ENCODE measurements at places on chromosomes 13 and 19. TPM values are rescaled to one million over a fixed set of nuclear protein-coding genes. Genes with fewer than 3 reads are reported as not detected.

DNA sequence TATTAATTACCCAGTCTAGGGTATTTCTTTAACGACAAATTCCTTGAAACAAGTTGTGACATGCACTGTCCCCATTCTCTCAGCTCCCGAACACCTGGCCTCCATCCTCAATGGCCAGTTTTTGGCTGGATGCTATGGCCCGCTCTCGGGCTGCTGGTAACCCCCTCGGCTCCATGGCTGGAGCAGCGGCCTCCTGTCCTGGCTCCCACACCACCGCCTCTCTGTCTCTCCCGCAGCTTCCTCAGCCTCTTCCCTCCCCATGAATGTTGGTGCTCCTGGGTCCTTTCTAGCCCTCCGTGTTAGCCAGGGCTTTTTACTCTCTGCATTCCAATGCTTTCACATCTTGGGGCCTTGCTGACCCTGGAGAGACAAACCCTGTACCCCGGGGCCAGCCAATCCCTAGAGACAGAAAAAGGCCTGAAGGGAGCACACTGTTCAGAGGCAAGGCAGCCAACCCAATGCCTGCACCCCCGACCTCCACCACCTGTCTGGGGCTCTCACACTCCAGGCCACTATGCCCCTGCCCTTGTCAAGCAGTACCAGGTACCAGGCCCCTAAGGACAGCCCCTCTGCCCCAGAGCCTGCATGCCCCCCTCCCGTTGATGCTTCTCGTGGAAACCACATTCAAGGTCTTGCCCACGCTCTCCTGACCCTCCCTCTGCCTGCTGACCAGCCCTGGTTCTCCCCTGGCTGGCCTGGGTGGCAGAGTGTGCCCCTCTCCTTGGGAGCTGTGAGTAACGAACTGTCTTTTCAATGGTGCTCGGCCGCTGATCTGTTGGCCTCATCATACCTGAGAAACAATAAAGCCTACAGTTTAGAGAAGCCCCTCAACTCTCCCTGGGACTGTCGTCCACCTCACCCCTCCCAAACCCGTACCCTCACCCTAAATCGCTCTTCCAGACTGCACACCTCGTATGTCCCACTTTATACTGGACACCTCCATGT is 86.9 kb upstream of the GPR183 start:
- no peak overlapping the region for H3K27ac ChIP-seq
- H3K27me3 ChIP-seq: no peaks in the 10 kb centered on the region
- H3K36me3 ChIP-seq: no peaks in the 10 kb centered on the region
- H3K4me3 ChIP-seq: no peak overlapping the region
- H3K4me1 ChIP-seq: no peaks in the 10 kb centered on the region

DNA sequence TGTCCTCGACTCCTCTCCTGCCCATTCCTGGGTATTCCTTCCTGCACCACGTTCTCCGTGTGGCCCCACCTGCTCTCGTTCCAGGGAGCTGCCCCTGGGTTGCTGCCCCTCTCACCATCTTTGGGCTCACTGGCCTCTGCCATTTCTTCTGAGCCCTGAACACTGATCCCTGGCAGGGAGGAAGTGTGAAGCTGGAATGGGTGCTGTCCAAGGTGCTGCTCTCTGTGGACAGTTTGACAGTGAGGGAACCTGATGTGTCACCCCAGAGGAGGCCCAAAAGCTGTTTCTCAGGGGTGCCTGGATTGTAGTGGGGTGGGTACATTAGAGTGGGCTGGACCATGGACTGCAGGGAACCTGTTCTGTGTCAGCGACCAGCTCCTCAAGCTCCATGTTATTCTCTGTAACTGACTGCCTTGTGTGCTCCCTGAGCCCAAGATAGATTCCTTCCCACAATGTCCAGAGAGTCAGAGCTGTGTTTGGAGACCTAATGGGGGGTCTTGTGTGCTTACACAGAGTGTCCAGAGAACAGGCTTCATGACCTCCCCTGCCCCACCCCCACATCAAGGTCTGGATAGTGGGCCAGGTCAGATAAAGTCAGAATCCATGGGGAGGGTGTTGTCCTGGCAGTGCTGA is 7.2 kb upstream of the CEACAM8 start:
- H3K36me3 ChIP-seq: no peaks in the 10 kb centered on the region
- no peak for DNase-seq
- H3K4me3 ChIP-seq: no peak overlapping the region

GRCh38 chr13:39684531-39685137 is 29.2 kb downstream of the COG6 start:
- H3K27ac ChIP-seq: no peak overlapping the region
- no peaks in the 10 kb centered on the region for H3K27me3 ChIP-seq
- H3K4me3 ChIP-seq: no peak overlapping the region
- no peaks in the 10 kb centered on the region for H3K4me1 ChIP-seq
- DNase-seq: peak; percentile 23

Gene SLC25A41
- polyA plus RNA-seq: 0.12 TPM

Gene ACER1
- polyA plus RNA-seq: not detected

GRCh38 chr19:41706741-41707501 is 1.5 kb upstream of the CEACAM5 start:
- H3K4me3 ChIP-seq: no peak overlapping the region
- no peaks in the 10 kb centered on the region for H3K36me3 ChIP-seq
- peaks cover 10% of the 10 kb centered on the region for H3K4me1 ChIP-seq
- peaks cover 29% of the 10 kb centered on the region for H3K27me3 ChIP-seq

Gene CPB2
- polyA plus RNA-seq: not detected

- H3K4me1 ChIP-seq: no peaks in the 10 kb centered on the region
- H3K36me3 ChIP-seq: no peaks in the 10 kb centered on the region
- no peaks in the 10 kb centered on the region for H3K27me3 ChIP-seq
- no peak overlapping the region for H3K4me3 ChIP-seq
- DNase-seq: peak; percentile 65
- H3K27ac ChIP-seq: no peak overlapping the region
These were observed 11.1 kb downstream of the SLC7A10 start for GRCh38 chr19:33214596-33214995.

DNA sequence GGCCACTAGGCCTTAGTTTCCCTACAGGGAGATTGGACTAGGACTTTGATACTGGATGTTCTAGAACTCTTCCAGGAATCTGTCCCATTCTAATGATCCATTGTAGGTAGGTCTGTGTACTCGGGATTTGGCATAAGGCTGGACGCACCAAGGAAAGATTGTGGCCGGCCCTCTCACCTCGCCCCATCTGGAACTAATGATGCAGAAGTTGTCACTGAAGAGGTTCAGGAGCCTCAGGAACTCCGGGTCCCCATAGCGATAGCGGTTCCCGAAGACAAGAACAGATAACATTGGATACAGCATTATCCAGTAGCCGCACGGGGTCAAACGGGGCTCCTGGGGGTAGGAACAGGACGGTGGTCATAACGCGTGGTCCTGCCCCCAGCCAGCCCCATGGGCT is 11.2 kb downstream of the EGLN2 start:
- DNase-seq: no peak
- peaks cover 12% of the 10 kb centered on the region for H3K4me1 ChIP-seq
- H3K36me3 ChIP-seq: peaks cover 31% of the 10 kb centered on the region
- no peaks in the 10 kb centered on the region for H3K27me3 ChIP-seq

- no peak for DNase-seq
- H3K27me3 ChIP-seq: peaks cover 15% of the 10 kb centered on the region
- H3K27ac ChIP-seq: no peak overlapping the region
- H3K36me3 ChIP-seq: no peaks in the 10 kb centered on the region
- peaks cover 5% of the 10 kb centered on the region for H3K4me1 ChIP-seq
- H3K4me3 ChIP-seq: no peak overlapping the region
These were observed 54.2 kb upstream of the PTPRS start for GRCh38 chr19:5394551-5395505.

- peaks cover 43% of the 10 kb centered on the region for H3K4me1 ChIP-seq
- H3K4me3 ChIP-seq: no peak overlapping the region
- no peak overlapping the region for H3K27ac ChIP-seq
- no peaks in the 10 kb centered on the region for H3K27me3 ChIP-seq
These were observed 89.7 kb downstream of the RAB20 start for GRCh38 chr13:110471833-110472162.

- H3K27ac ChIP-seq: peak overlapping the region; percentile 69
- H3K4me1 ChIP-seq: peaks cover 5% of the 10 kb centered on the region
- no peaks in the 10 kb centered on the region for H3K36me3 ChIP-seq
- DNase-seq: peak; percentile 79
- H3K27me3 ChIP-seq: no peaks in the 10 kb centered on the region
These were observed 135.7 kb upstream of the SERP2 start for GRCh38 chr13:44237881-44238421.

- H3K4me1 ChIP-seq: no peaks in the 10 kb centered on the region
- H3K27ac ChIP-seq: peak overlapping the region; percentile 8
- H3K4me3 ChIP-seq: 0 out of 2 replicates have a peak overlapping the region, but pooled peaks have one; percentile 1
- H3K36me3 ChIP-seq: peaks cover 34% of the 10 kb centered on the region
These were observed 7.7 kb downstream of the N4BP2L2 start for GRCh38 chr13:32530841-32531253.

Gene GRIN3B
- polyA plus RNA-seq: 1.8 TPM

GRCh38 chr13:32443111-32443510 is 15.2 kb upstream of the N4BP2L1 start:
- DNase-seq: peak; percentile 38
- H3K27me3 ChIP-seq: no peaks in the 10 kb centered on the region
- no peak overlapping the region for H3K4me3 ChIP-seq
- no peaks in the 10 kb centered on the region for H3K36me3 ChIP-seq

GRCh38 chr13:70856711-70857110 is 748.5 kb upstream of the KLHL1 start:
- H3K36me3 ChIP-seq: no peaks in the 10 kb centered on the region
- H3K27ac ChIP-seq: no peak overlapping the region
- no peak overlapping the region for H3K4me3 ChIP-seq
- DNase-seq: no peak
- no peaks in the 10 kb centered on the region for H3K27me3 ChIP-seq

Gene EIF3K
- polyA plus RNA-seq: 484 TPM

DNA sequence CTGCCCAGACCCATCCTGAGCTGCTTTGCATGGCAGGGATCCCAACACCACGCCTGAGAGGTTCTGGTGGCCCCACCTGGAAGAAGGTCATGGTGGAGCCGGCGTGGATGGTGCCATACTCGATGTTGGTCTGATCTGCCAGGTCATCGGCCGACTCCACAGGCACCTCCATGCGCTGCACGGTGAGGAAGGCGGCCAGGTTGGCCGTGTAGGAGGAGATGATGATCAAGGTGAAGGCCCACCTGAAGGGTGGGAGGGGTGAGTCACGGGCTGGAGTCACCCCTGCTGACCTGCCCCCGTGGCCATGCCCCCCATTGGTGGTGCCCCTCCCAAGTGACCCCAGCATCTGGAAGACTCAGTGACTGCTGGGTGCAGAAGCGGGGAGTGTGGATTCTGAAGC is 12.5 kb upstream of the ATP1A3 start:
- no peaks in the 10 kb centered on the region for H3K4me1 ChIP-seq
- DNase-seq: no peak
- H3K4me3 ChIP-seq: no peak overlapping the region
- no peak overlapping the region for H3K27ac ChIP-seq

GRCh38 chr13:26616126-26616525 is 58.6 kb downstream of the WASF3 start:
- H3K4me1 ChIP-seq: no peaks in the 10 kb centered on the region
- H3K27me3 ChIP-seq: no peaks in the 10 kb centered on the region
- H3K27ac ChIP-seq: no peak overlapping the region
- H3K4me3 ChIP-seq: no peak overlapping the region

Gene NOVA2
- 1.9 TPM for polyA plus RNA-seq

GRCh38 chr13:18714889-18715288 is 466.7 kb downstream of the TUBA3C start:
- H3K27me3 ChIP-seq: no peaks in the 10 kb centered on the region
- H3K36me3 ChIP-seq: no peaks in the 10 kb centered on the region
- H3K27ac ChIP-seq: no peak overlapping the region
- no peak for DNase-seq

GRCh38 chr13:29577136-29578051 is 18.1 kb downstream of the SLC7A1 start:
- peaks cover 14% of the 10 kb centered on the region for H3K4me1 ChIP-seq
- no peaks in the 10 kb centered on the region for H3K27me3 ChIP-seq
- no peak overlapping the region for H3K4me3 ChIP-seq
- peak overlapping the region; percentile 14 for H3K27ac ChIP-seq

Gene FAAP24
- polyA plus RNA-seq: 3.9 TPM

DNA sequence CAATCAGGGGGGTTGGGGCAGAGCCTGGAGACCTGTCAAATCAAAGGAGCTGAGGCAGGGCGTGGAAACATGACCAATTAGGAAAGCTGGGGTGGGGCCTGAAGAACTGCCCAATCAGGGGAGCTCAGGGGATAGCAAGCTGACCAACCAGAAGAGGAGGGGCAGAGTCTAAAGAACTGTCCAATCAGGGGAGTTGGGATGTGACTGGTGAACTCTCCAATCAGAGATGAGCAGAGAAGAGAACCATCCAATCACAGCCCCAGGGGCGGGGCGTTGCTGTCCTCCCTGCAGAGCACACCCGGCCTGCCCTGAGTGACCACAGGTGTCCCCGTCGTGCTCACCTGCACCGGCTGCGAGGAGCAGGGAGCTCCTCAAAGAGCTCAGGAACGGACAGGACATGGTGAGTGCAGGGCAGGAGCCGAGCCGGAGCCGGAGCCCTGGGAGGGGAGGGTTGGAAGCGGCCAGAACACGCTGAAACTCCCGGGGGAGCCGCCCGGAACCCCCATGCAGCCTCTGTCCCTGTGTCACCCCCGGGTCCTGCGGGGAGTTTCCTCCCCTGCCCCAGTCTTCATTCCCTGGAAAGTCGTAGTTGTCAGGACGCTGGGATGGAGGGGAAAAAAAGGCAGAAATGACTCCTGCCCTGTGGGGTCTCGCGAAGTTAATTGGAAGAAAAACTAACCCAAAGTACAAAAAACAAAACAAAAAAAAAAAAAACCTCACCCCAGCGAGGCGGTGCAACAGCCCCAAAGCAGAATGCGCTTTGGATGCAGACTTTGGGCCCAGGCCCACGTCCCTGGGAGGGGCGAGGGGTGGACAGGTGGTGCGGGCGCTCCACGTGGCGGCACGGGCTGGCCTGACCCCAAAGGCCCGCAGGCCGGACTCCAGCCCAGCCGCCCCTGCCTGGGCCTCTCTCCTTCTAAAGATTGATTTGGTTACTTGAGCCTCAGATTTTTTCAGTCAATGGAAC is at the start of gene ZNF556:
Gene ZNF556, plus strand, starts transcription at position 311 of the 967 bp plus-strand sequence. Its CDS starts 87 bp downstream, at position 398.
- no peaks in the 10 kb centered on the region for H3K36me3 ChIP-seq
- no peaks in the 10 kb centered on the region for H3K4me1 ChIP-seq
- no peak within 1 kb of the TSS for H3K27ac ChIP-seq
- peak; percentile 99 for DNase-seq
- no peaks in the 10 kb centered on the region for H3K27me3 ChIP-seq
- H3K4me3 ChIP-seq: peak within 1 kb of the TSS; percentile 66

Gene PRR20B
- not detected for polyA plus RNA-seq

Gene UBE2S
- polyA plus RNA-seq: 133 TPM

Gene ZNF829
- 0.72 TPM for polyA plus RNA-seq
